ENCODE measurements at places on chromosomes 16 and 17.

GRCh38 chr17:82613283-82614094, 34.8 kb downstream of the WDR45B start:
- H3K36me3 ChIP-seq, result peaks cover 73% of the 10 kb centered on the region
- H3K4me3 ChIP-seq, result no peak overlapping the region
- H3K27ac ChIP-seq, result peak overlapping the region; percentile 5
- H3K27me3 ChIP-seq, result no peaks in the 10 kb centered on the region

- H3K4me1 ChIP-seq, result peaks cover 4% of the 10 kb centered on the region
- DNase-seq, result peak; percentile 82
- H3K36me3 ChIP-seq, result no peaks in the 10 kb centered on the region
- no peaks in the 10 kb centered on the region for H3K27me3 ChIP-seq
- no peak overlapping the region for H3K4me3 ChIP-seq
- H3K27ac ChIP-seq, result no peak overlapping the region
These were observed 43.5 kb downstream of the SCPEP1 start for GRCh38 chr17:57021226-57021940.

- H3K4me3 ChIP-seq, result no peak overlapping the region
- no peaks in the 10 kb centered on the region for H3K36me3 ChIP-seq
- peaks cover 24% of the 10 kb centered on the region for H3K4me1 ChIP-seq
- H3K27me3 ChIP-seq, result no peaks in the 10 kb centered on the region
- no peak overlapping the region for H3K27ac ChIP-seq
These were observed 76.3 kb downstream of the KSR1 start for GRCh38 chr17:27532269-27533263.

DNA sequence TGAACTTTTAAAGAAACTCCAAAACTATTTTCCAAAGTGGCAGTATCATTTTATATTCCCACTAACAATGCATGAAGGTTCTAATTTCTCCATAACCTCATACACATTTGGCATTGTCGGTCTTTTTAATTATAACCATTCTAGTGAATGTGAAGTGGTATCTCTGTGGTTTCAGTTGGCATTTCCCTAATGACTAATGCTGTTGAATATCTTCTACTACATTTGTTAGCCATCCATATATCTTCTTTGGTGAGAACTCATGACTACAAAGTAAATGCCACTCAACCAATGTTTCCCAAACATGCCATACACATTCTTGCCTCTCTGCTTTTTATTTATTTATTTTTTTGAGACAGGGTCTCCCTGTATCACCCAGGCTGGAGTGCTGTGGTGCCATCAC, 31.7 kb upstream of the TAOK1 start:
- no peaks in the 10 kb centered on the region for H3K27me3 ChIP-seq
- H3K4me1 ChIP-seq, result no peaks in the 10 kb centered on the region
- H3K27ac ChIP-seq, result no peak overlapping the region
- DNase-seq, result no peak
- H3K36me3 ChIP-seq, result peaks cover 6% of the 10 kb centered on the region

DNA sequence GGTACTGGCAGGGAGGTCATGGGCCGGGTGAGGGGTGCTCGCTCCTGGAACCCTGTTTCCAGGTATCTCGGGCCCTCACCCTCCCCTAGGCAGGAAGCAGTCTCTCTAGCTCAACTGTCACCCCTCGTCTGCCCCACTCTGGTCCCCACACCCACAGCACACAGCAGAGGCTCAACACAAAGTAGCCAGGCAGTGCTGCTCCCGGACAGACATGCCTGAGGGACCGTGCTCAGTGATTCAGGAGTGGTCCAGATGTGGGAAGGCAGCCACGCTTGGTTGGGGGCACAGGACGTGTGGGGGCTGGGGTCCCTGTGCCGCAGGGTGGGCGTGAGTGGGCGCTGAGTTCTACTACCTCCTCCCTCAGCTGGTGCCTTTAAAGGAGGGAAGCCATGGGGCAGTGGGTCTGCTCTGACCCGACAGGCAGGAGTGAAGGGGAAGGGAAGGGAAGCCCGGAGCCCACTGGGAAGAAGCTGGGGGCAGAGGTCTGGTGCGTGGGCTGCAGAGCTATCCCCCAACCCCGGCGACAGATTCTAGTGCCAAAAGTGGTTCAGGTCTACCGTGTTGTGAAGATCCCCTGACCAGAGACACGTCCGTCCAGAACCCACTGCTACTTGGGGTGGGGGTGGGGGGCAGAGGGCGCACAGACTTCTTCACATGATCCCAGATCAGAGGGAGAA, 11.8 kb downstream of the SLC16A3 start:
- DNase-seq, result no peak
- H3K4me1 ChIP-seq, result peaks cover 58% of the 10 kb centered on the region
- peaks cover 98% of the 10 kb centered on the region for H3K36me3 ChIP-seq
- no peaks in the 10 kb centered on the region for H3K27me3 ChIP-seq

GRCh38 chr16:26276289-26276688, 584.5 kb downstream of the HS3ST4 start:
- no peak overlapping the region for H3K4me3 ChIP-seq
- DNase-seq, result no peak
- peaks cover 6% of the 10 kb centered on the region for H3K36me3 ChIP-seq
- no peaks in the 10 kb centered on the region for H3K27me3 ChIP-seq
- no peak overlapping the region for H3K27ac ChIP-seq
- H3K4me1 ChIP-seq, result no peaks in the 10 kb centered on the region

- DNase-seq, result no peak
- no peak overlapping the region for H3K4me3 ChIP-seq
- no peak overlapping the region for H3K27ac ChIP-seq
- no peaks in the 10 kb centered on the region for H3K4me1 ChIP-seq
- H3K36me3 ChIP-seq, result no peaks in the 10 kb centered on the region
These were observed 10.6 kb upstream of the SRCIN1 start for GRCh38 chr17:38616361-38616760.

GRCh38 chr17:4534515-4534914, 20.7 kb downstream of the MYBBP1A start:
- H3K36me3 ChIP-seq, result peaks cover 48% of the 10 kb centered on the region
- H3K4me1 ChIP-seq, result peaks cover 5% of the 10 kb centered on the region
- no peak for DNase-seq
- no peak overlapping the region for H3K27ac ChIP-seq
- peaks cover 23% of the 10 kb centered on the region for H3K27me3 ChIP-seq

DNA sequence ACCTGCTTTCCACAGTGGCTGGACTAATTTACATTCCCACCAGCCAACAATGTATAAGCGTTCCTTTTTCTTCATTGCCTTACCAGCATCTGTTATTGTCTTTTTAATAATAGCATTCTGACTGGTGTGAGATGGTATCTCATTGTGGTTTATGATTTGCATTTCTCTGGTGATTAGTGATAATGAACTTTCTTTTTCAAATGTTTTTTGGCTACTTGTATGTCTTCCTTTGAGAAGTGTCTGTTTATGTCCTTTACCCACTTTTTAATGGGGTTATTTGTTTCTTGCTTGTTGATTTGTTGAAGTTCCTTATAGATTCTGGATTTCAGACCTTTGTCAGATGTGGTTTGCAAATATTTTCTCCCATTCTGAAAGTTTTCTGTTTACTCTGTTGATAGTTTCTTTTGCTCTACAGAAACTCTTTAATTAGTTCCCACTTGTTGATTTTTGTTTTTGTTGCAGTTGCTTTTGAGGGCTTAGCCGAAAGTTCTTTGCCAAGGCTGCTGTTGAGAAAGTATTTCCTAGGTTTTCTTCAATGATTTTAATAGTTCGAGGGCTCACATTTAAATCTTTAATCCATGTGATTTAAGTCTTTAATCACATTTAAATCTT, 26.8 kb downstream of the ITGAM start:
- H3K4me3 ChIP-seq, result no peak overlapping the region
- H3K27me3 ChIP-seq, result peaks cover 29% of the 10 kb centered on the region
- H3K36me3 ChIP-seq, result no peaks in the 10 kb centered on the region
- DNase-seq, result no peak
